ENCODE measurements at places on chromosomes 2 and 18.
A peak's percentile ranks its signal among the peaks of the same experiment; 100 is the strongest.

DNA sequence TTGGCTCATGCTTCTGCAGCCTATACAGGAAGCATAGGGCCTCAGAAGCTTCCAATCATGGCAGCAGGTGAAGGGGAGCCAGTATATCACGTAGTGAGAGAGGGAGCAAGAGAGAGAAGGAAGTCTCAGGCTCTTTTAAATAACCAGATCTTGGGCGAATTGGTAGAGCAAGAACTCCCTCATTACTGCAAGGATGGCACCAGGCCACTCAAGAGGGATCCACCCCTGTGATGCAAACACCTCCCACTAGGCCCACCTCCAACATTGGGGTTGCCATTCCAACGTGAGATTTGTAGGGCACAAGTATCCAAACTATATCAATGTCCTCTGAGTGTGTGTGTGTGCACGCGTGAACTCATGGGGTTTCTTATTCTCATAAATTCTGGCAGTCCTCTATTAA lies 37.6 kb upstream of the RMP24 start:
- DNase-seq: no peak

- no peak for DNase-seq
These were observed 5.8 kb upstream of the MEIS1 start for GRCh38 chr2:66428986-66429612.

- DNase-seq: no peak
These were observed 74.0 kb downstream of the ZNF516 start for GRCh38 chr18:76420898-76421684.

DNA sequence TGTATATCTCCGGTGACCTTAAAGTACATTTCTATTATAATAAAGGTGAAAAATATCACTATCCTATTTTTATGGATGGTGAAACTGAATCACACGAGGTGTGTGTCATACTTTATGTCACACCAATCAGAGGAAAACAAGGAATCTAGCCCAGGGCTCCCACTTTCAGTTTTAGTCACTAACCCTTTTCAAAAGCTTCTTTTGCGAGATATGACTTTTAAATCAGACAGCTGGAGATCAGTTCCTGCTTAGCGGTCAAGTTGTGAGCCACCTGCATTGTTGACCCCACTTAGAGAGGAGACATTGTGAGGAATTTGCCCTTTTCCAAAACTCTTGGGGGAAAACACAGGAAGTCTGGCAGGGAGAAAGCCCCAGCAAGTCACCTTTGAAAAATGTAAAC lies 70.5 kb downstream of the CPS1 start:
- DNase-seq: no peak

DNA sequence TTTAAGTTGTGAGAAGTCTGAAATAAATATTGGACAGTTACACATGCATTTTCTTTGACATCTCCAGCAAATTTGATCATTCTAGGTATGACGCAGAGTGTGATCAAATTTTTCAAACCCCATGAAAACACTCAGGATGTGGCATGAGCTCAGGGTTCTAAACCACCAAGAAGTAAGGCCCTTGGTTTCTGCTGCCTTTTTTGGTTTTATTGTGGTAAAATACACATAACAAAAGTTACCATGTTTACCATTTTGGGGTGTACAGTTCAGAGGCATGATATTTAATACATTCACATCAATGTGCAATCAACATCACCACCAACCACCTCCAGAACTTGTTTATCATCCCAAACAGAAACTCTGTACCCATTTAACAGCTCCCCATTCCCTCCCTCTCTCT lies 64.3 kb upstream of the TTN start:
- DNase-seq: no peak

DNA sequence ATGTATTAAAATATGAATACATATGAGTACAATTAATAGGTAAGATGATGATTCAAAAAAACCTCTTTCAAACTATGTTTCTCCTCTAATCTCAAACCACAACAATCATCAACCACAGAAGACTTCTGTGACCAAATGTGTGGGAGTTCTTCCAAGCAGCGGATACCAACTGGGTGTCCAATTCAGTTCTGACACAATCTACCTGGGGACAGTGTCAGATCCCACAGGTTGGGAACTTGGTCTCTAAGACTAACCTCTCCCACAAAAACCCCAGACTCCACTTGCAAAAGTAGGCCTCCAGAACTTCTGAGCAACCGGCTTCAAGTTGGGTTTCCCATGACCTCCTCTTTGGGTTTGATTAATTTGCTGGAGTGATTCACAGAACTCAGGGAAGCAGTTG lies 26.9 kb downstream of the FASTKD1 start:
- DNase-seq: no peak

- DNase-seq: peak; percentile 3
These were observed 24.8 kb downstream of the SANBR start for GRCh38 chr2:61090386-61090921.

DNA sequence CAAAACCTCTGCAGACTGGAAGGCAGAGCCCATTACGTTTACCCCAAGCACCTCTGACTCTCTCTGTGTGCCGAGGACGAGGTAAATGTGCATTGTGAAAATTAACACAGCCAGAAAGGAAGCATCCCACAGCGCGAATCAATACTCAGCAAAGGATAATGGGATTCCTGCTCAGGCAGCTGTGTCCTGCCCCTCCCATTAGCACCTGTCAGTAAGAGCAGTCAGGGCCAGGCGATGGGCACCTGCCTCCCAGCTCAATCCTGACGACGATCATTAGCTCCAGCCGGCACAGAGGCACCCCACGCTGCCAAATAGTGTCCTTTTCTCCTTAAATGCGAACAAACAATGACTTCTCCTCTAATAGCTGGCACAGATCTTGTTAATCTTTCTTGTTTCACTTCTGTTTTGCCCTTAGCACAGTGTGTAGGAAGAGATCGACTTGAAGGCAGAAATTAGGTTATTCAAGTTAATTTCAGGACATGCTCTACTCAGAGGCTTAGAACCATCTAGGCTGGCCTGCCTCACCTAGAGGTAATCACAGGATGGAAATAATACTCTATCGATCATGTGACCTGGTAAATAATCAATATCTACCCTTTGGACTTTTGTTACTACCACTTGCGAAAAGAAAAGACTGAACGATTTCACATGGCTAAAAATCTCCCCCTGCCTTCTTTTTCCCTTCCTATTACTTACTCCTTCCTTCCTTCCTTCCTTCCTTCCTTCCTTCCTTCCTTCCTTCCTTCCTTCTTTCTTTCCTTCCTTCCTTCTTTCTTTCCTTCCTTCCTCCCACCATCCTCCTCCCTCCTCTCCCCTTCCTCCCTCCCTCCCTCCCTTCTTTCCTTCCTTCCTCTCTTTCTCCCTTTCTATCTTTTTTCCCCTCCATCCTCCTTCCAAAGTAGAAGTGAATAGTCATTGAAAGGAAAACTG lies 487.9 kb upstream of the ID2 start:
- no peak for DNase-seq

DNA sequence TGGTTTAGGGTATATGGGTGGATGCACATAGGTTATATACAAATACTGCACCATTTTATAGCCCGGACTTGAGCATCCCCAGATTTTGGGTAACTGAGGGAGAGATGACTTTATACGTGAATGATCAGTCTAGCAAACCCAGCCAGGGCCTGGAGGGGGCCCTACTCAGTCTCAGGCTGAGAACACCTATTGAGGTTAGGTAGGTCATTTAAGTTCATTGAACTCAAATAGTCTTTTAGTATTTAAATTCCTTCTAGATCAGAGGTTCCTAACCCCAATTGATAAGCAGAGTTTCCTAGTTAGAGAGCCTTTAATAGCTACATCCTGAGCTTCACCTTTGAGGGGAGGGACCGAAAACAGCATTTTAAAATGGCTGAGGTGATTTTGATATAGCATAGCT lies 487.0 kb downstream of the DCC start:
- DNase-seq: no peak

- no peak for DNase-seq
These were observed 79.9 kb downstream of the BCL11A start for GRCh38 chr2:60473546-60473945.

DNA sequence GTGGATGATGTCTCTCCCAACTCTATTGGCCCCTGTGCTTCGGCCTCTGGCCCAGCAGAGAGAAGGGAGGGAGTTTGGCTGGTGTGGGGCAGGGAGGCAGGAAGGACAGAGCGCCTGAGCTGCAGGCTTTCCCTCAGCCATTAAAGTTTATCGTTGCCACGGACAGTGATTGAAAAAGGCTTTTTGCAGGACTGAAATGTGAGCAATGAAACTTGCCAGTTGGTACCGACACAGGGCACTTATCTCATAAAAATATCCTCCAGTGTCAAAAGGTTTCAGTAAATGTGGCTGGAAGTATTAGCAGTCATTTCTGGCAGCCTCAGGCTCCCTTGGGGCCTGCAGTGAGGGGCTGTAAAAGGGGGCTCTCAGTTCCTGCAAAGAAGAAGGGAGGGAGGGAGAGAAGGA lies 169.2 kb downstream of the GLI2 start:
- DNase-seq: no peak

DNA sequence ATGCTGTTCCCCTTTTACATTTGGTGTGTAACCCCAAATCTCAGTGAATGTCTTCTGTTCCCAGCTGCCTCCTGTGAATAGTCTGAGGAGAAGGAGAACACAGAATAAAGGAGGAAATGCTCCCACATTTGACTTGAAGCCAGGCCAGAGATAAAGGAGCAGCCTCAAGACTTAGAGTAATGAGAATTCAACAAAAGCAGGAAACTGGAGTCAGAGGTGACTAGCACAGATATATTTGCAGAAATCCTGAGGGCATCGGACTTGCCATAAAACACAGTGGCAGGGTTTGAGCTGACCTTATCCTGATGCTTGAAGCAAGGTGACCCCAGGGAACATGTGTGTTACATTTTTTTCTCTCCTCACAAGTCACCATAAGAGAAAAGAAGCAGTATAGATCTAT lies 291.4 kb upstream of the RND3 start:
- DNase-seq: no peak

DNA sequence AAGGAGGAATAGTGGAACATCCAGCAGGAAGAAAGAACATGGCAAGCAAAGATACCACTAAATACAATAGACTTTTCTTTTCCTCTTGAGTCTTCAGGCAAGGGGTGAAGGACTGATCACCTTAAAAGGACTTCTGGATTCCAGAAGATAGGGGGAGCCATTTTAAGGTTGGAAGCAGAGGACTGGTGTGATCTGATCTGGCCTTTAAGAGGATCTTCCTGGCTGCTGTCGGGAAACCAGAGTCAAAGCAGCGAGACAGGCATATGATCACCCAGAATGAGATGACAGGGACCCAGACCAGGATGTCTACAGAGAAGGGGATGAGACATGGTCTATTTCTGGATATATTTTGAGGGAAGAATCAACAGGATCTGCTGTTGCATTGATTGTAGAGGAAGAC lies 558.0 kb downstream of the STK39 start:
- no peak for DNase-seq

GRCh38 chr2:161199912-161200701 lies 39.9 kb downstream of the TANK start:
- DNase-seq: no peak

DNA sequence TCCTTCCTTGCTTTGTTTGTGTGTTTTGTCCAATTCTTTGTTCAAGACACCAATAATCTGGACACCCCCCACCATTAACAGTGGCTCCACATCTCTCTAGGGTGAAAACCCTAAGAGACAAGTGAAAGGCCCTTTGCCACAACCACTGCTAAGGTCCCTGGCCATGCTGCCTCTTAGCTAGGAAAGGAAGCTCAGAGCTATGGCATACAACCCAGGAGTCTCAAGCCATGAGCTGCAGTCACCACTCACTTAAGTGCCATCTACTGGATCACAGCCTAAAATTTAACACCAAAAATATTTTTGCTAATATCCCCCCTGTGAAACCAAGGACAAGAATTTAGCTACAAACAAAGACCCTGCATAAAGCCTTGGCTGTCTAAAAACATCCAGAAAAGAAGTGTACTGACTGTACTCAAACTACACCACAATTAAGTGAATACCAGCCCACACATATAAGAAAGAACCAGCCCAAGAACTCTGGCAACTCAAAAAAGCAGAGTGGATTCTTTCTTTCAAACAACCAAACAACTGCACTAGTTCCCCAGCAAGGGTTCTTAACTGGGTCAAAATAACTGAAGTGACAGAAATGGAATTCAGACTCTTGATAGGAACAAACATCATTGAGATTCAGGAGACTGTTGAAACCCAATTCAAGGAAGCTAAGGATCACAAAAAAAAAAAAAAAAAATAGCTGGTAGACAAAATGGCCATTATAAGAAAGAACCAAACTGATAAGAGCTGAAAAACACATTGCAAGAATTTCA lies 130.1 kb upstream of the GALNT5 start:
- DNase-seq: no peak

GRCh38 chr18:24585996-24586566 lies 125.6 kb downstream of the HRH4 start:
- no peak for DNase-seq

GRCh38 chr2:26885651-26886329 lies 37.9 kb downstream of the DPYSL5 start:
- DNase-seq: no peak

- DNase-seq: no peak
These were observed 85.4 kb downstream of the XDH start for GRCh38 chr2:31329081-31329625.

DNA sequence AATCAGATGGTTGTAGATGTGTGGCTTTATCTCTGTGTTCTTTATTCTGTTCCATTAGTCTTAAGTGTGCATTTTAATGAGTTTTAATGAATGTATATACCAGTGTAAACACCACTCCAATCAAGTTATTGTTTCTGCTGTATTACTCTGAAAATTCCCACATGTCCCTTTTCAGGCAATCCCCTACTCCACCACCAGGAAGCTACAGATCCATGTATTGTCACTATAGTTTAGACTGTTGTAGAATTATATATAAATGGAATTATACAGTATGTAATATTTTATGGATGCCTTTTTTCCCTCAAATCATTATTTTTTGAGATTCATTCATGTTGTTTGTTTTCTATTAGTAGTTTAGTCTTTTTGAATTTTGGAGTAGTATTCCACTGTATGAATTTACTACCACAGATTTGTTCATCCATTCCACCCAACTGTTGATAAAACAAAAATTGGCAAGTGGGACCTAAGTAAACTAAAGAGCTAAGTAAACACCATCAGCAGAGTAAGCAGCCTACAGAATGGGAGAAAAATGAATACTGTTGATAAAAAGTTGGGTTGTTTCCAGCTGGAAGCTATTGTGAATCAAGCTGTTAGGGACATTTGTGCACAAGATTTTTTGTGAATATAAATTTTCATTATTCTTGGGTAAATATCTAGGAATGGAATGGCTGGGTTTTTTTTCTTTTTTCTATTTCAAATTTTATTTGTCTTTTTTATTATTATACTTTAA lies 262.0 kb downstream of the CAMKMT start:
- DNase-seq: no peak

GRCh38 chr2:9297807-9298206 lies 91.2 kb downstream of the ASAP2 start:
- DNase-seq: no peak

- no peak for DNase-seq
These were observed 34.8 kb upstream of the IHH start for GRCh38 chr2:219095406-219095935.

DNA sequence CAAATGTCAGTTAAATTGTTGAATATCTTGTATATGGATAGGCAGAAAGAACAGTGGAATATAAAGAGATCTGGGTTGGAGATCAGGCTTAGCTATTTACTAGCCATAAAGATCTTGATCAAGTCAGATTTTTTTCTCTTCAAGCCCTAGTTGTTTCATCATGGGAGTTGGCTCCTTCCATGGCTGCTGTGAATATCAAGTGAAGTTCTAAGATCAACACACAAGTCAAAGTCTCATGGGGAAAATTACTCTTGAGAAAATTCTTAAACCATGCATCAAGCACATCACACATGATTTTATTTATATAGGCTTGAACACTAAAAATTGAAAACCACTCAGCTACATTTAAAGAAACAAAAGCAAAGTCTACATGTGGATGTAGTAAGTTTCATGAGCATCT lies 79.8 kb downstream of the C1D start:
- peak; percentile 72 for DNase-seq

All from AG04449 (cell line).